ENCODE measurements at places on chromosomes 2 and 18.

GRCh38 chr2:210534879-210535278 is 21.5 kb upstream of the CPS1 start:
- no peak for DNase-seq

GRCh38 chr18:60649107-60649506 is 276.5 kb upstream of the MC4R start:
- DNase-seq = no peak

- DNase-seq = no peak
These were observed 3.6 kb downstream of the CNOT11 start for GRCh38 chr2:101256316-101256715.

- no peak for DNase-seq
These were observed 23.0 kb downstream of the PTPN18 start for GRCh38 chr2:130378898-130379214.

GRCh38 chr2:12717191-12718014 is 667 bp downstream of the TRIB2 start:
- peak; percentile 61 for DNase-seq

- DNase-seq = no peak
These were observed 303.4 kb downstream of the PIK3C3 start for GRCh38 chr18:42258301-42258965.

- DNase-seq = no peak
These were observed 657 bp downstream of the SGPP2 start for GRCh38 chr2:222424729-222425671.

DNA sequence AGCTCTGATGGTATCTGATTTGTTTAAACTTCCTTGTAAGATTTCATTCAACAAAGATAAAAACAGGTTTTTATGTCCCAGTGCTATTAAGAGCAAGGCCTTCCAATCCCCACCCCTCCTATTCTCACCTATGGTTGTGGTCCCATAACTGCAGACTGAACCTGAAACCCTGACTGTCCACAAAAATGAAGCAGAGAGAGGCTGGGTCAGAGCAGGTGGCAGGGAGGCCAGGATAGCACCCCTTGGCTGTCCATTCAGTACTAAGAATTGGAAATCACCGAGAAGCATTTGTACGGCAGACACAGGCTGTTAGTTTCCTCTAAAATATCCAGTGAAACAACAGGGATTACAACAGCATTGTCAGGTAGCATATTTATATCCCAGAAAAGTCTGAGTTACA is 37.3 kb upstream of the FMNL2 start:
- no peak for DNase-seq

DNA sequence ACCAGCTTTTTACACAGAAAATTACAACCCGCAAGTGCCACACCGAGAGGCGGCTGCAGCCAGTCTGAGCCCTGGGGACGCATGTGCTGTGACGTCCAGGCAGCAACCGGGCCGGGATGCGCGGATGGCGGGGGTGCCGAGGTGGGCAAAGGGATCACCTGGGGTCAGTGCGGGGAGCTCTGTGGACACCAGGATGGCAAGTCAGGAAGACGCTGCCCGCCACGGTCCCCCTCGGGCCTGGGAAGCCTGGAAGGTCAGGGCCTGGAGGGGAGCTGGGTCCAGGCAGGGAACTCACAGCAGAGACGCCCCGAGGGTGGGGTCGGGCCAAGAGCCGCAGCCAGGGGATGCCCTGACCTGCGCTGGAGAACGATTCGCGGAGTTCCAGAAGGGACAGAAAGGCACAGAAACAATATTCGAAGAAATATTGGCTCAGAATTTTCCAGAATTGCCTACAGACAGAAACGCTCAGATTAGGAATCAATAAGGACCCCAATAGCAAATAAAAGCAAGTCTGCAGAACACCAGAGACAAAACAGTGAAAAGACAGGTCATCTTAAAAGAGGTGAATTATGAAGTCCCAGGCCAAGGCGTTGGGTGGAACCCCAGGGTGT is 11.7 kb upstream of the KIF1A start:
- no peak for DNase-seq

DNA sequence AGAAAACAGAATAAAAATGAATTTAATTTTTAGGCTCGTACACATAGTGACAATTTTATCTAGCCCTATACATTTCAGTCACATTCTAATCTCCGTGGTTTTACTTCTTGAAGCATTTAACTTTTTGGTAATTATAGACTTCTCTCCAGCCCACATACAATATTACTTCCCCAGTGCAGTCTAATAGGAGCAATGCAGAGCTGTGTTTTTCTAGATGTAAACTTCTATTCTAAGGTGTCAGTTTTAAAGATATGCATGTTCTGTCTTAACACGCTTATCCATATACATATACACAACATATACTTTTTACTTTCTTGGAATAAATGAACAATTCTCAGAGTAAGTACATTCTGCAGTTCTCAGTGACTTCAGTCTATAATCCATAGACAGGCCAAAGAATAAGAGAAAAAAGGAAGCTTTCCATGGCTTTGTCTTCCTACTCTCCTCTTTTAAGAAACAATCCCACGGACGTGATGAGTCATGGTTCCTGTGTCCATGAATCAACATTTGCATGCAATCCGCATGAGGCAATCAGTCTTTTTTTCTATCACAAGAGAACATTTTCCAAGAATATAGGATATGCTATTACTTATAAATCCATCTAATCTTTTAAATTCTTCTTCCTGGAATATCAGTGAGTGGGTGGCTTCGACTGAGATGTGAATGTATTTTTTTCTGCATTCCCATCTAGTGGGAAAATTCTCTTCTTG is 42.8 kb downstream of the CCDC102B start:
- DNase-seq = peak; percentile 35

- DNase-seq = no peak
These were observed 128.7 kb downstream of the NFATC1 start for GRCh38 chr18:79524181-79525078.

DNA sequence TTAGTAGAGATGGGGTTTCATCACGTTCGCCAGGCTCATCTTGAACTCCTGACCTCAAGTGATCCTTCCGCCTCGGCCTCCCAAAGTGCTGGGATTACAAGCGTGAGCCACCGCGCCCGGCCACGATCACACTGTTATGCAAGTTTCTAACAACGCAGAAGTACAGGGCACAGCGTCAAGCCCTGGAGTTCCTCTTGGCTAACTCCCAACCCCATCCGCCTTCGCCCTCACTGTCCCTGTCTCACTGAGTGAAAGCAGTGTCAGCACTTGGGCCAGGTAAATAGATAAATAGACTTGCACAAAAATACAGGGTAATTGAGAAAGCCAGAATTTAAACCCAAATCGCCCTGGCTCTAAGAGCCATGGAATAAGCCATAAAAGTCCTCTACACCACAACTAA is 111.7 kb downstream of the ACVR1 start:
- no peak for DNase-seq

- DNase-seq = peak; percentile 79
These were observed 467.3 kb upstream of the ETAA1 start for GRCh38 chr2:66929632-66930338.

DNA sequence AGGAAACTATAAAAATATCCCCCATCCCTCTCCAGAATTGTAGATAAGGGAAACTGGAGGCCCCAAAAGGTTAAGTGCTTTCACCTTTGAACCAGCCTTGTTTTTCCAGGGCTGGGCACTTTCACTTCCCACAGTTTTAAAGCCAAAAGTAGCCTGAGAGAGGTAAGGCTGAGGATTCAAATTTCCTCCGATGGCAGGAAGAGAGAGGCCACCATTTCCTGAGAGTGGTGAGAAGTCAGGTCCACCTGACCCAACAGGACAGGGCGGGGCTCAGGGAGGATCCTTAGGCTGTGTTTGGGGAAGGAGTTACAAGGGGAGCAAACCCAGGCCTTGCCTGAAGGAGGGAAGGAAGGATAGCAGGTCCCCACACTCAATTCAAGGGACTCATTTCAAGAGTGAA is 4.7 kb upstream of the TEX261 start:
- DNase-seq = no peak

DNA sequence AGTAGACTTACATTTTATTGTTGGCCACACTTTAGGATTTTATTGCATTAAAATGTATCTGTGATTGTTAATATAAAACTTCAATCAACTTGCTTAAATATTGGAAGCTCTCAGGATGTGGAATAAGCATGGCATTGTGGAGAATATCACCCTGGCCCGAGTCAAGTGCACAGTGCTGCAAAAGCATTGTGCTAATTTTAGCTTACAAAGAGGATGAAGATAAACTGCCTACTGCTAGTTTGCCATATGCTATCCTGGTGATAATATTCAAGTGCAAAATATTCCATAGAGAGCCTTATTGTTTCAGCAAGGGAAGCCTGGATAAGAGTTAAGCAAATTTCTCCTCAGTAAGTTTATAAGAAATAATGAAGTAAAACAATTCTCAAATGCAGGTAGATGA is 54.5 kb downstream of the MEIS1 start:
- no peak for DNase-seq

- no peak for DNase-seq
These were observed 649.1 kb downstream of the NYAP2 start for GRCh38 chr2:226048611-226049010.

DNA sequence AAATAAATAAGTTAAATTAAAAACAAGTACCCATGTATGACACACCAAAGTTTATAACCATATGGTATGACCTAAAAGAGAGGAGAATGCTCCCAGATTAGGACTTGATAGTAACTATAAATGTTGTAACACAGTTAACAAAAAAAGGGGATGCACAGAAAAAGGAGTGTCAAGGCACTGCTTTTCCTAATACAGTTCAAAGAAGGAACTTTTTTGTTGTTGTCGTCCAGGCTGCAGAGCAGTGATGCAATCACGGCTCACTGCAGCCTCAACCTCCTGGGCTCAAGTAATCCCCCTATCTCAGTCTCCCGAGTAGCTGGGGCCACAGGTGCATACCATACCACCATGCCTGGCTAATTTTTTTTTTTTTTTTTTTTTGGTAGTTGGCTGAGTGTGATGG is 2.7 kb downstream of the NARS1 start:
- no peak for DNase-seq

GRCh38 chr2:1504311-1504750 is 91.1 kb downstream of the TPO start:
- no peak for DNase-seq

Measured in uterus (tissue), 4 donors.